Endothelial cell of umbilical vein (primary cell): ENCODE measurements at places on chromosomes 2 and 18. TPM values are rescaled to one million over a fixed set of nuclear protein-coding genes. Genes with fewer than 3 reads are reported as not detected.
A peak's percentile ranks its signal among the peaks of the same experiment; 100 is the strongest.

LRRC30 gene
- total RNA-seq = not detected in 2 replicates

REG3A gene
- not detected in 2 replicates for total RNA-seq

GREB1 gene
- total RNA-seq = 0.23 and 0.58 TPM in 2 replicates

LINC00305 gene
- total RNA-seq = not detected in 2 replicates

OXER1 gene
- total RNA-seq = 0.18 TPM in 1 of 2 replicates, not detected in the other

SP3 gene
- total RNA-seq = 59.0 and 60.1 TPM in 2 replicates

SLC16A14 gene
- total RNA-seq = 0.22 and 0.23 TPM in 2 replicates

SERPINB8 gene
- total RNA-seq = 24.1 and 25.7 TPM in 2 replicates

GNLY gene
- total RNA-seq = not detected in 2 replicates

LNPK gene
- total RNA-seq = 11.2 and 11.8 TPM in 2 replicates

C2orf68 gene
- 23.0 and 27.4 TPM in 2 replicates for total RNA-seq

CNRIP1 gene
- total RNA-seq = 73.8 and 74.6 TPM in 2 replicates

WDCP gene
- total RNA-seq = 15.4 and 15.9 TPM in 2 replicates

LIPG gene
- total RNA-seq = 80.6 and 96.2 TPM in 2 replicates

TEX44 gene
- not detected in 2 replicates for total RNA-seq

TFCP2L1 gene
- not detected in 2 replicates for total RNA-seq

NEB gene
- 1.8 and 3.6 TPM in 2 replicates for total RNA-seq

SERPINB4 gene
- total RNA-seq = not detected in 2 replicates

DNA sequence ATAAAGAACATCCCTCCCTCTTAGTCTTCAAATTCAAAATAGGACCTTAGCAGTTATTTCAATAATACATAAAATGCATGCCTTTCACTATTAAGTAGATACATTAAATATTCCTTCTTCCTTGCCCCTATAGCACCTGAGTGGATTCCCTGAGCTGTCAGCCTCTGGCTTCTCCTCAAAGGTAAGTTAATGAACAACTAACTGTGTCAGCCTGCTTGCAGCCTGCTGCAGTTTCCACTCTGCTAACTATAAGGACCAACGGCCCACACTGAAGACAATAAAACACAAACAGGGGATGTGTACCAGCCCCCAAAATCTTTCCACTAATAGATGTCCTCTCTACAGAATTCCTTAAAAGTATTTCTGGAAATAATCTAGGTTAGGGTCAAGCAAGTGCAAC, 5.0 kb downstream of the KCTD1 start:
- no peak for DNase-seq

- DNase-seq = peak; percentile 62
These were observed 34.4 kb downstream of the ITGA6 start for GRCh38 chr2:172461591-172462372.

- no peak for DNase-seq
These were observed 17.8 kb downstream of the RFTN2 start for GRCh38 chr2:197657562-197657961.

- DNase-seq = no peak
These were observed 579.2 kb downstream of the BCL11A start for GRCh38 chr2:59974051-59974766.

GRCh38 chr18:79615091-79615490, 64.5 kb upstream of the CTDP1 start:
- no peak for DNase-seq

DNA sequence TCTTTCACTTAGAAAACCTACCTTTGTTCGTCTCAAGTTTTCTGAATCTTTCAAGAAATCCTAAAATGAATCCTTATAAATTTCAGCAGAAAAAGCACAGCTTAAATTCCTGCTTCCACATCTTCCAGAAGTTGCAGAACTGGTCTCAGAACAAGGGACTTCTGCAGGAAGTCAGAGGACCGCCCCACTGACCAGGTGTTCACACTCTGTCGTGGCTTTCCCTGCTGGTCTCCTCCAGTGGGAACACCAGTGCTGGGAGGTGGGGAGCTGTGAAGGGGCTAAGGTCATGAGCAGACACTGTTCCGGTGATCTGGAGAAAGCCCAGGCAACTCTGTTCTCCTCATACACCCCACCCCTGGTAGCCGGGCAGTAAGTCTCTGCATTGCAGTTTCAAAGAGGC, 3.5 kb downstream of the FAM110C start:
- no peak for DNase-seq

DNA sequence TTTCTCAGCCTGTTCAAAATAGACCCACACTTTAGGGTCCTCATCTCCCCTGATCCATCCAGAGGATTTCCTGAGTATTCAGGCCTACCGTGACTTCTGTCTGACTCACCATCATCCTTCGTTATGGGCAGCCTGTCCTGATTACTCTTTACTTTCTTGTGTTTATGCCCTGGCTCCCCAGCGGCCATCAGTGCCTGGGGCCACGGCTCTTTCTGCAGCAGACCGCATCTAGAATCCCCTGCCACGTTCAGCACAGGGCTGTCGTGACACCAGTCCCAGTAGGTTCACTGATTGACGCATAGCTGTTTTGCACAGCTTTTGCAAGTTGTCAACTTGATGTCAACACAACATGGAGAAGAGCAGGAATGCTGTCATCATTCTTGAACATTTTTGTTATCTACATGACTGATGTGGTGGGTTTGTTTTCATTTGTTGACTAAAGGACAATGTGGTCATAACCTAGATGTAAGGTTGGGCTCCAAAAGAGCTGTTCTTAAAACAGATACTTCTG, 225.6 kb downstream of the HAUS1 start:
- DNase-seq = no peak

GRCh38 chr2:161120775-161121174, 39.5 kb upstream of the TANK start:
- no peak for DNase-seq

GRCh38 chr2:99489761-99490622, at the start of gene REV1:
Gene REV1 (minus strand): TSS chr2:99490017. CDS start chr2:99464975, 25,042 bp downstream.
- peak; percentile 95 for DNase-seq

GRCh38 chr18:61852496-61852895, 40.3 kb downstream of the RNF152 start:
- DNase-seq = no peak

DNA sequence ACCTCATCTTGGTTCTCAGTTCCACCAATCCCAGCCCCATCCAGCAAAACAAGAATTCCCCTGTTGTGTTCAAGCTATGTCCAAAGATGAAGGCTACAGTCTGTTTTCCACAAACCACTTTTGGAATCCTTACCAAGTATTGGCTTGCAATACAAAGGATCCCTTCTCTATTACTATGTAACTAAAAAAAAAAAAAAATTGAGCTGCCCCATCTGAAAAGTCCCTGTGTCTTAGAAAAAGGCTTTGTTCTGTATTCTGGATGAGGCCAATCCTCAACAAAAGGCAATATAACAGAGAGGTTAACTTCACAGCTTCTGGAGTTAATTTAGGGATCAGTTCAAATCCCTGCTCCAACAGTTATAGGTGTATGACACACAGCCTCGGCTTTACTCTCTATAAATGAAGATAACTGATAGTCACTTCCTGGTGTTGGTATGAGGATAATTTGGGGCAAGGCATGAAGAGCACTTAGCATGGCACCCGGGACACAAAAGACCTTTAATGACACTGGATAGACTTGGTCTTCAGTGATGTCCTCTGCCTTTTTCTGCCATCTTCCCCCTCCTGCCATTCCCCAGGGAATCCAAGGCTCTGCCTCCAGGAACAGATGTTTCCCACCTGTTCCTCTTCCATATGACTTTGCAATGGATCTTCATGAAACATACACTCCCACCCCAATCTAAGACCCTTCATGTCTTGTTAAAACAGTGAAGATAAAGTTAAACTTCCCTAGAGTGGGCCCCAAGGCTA, 61.2 kb upstream of the ATL2 start:
- DNase-seq = no peak

- DNase-seq = no peak
These were observed 6.0 kb upstream of the ARL4C start for GRCh38 chr2:234502919-234503285.

DNA sequence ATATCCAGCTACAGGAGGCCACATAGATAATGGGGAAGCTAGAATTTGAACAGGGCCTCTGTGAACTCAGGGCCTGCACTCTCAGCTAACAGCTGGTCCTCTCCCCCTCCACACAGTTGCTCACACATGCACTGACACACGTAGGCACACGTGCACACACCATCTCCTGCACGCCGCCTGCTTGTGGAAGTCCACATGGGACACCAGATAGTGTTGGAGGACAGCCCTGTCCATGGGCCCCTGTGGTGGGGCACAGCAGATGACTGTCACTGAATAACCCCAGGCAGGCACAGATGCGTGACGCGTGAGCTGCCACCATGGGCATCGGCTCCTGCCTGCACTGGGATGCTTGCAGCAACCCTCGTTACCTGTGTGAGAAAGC, 52.9 kb downstream of the ADI1 start:
- DNase-seq = no peak

DNA sequence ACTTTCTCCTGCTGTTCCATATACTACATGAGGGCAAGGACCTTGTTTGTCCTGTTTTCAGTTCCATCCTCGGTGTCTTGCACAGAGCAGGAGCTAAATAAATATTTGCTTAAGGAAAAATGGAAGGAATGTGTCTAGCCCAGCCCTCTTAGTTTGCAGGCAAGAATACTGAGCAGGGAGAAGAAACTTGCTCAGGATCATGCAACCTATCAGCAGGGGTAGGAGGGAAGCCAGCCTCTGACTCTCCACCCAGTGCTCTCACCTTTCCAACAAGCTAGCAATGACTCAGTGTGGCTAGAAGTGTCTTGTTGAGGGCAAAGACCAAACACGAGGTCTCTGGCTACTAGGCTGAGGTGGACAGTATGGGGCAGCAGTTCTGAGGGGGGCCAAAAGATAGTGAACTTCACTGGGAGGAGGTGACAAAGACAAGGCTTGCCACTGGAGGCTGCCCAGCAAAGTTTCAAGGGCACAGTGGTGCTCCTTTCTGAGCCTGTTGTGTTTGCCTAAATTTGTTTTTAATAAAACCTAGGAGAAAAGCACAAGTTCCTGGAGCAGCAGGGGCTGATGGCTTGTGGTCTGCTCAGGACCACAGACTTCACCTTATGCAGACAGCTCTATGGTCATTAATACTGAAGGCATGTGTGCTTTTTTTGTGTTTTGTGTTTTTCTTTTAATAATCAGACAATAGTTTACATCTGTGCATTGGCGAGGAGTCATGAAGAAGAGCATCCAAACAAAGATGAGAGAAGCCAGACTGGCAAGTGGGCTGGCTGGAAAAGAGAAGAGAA, 49.1 kb upstream of the CTAGE1 start:
- peak; percentile 42 for DNase-seq

DNA sequence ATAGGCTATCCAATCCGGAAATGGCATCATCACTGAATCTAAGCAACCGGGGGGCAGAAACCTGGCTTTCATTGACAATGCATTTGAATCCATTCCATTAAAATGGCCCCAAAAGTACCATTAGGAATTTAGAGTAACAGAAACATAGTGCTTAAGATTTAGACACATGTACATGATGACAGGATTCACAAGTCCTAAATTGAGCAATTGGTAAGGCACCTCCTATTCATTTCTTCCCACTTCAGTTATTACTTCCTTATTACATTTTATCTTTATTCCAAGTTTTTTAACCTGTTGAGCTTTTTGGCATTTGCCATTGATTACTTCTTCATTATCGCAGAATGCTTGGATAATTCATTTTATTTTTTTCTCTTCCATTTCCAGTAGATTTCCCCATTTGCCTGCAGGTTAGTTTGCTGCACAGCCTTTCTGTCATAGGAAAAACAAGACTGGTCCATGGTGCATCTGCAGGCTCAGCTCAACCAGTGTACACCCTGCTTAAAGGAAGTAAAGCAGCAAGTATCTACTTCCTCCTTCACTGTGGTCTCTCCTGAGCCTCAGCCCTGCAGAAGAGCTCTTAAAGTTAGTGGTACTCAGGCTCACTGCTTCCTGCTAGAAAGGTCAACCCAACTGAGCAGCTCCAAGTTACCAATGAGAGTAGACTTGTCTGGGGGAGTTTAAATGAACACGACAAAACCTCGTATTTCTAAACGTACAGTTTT, 89.2 kb downstream of the DOCK10 start:
- DNase-seq = no peak

DNA sequence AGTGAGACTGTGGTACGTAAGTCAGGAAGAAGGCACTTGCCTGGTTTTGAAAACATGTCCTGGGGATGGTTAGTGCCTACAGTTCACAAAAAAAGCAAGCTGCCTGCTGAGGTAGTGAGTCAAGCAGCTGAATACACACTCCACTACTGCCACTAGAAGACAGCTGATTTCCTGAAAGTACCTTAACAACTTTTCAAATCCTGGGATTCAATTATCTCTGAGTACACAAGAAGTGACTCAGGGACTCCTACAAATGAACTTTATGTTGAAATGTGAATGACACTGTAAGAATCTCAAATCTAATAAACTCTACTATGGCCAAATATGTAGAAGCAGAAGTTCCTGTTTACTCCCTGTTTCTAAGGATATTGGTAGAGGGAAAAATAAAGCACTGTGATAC, 58.0 kb upstream of the ARL5A start:
- peak; percentile 90 for DNase-seq

GRCh38 chr2:42949125-42949524, 156.7 kb upstream of the HAAO start:
- no peak for DNase-seq

- DNase-seq = no peak
These were observed 10.7 kb downstream of the SPTBN1 start for GRCh38 chr2:54466870-54467269.

DNA sequence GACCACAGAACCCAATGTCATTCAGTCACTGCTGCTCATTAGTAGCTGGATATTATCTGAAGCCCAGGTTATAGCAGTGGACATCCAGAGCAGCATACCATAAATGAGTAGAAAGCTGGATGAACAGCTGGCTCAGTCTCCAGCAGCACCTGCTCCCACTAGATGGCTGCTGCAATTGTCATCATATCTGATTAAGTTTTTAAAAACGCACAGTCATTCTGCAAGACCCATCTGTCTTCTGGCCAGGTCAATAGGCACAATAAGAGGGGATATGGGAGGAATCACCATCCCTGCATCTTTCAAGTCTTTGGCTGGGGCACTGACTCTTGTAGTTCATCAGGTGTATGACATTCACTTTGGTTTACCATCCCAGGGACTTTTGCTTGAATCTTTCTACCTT, 55.1 kb upstream of the XDH start:
- no peak for DNase-seq

DNA sequence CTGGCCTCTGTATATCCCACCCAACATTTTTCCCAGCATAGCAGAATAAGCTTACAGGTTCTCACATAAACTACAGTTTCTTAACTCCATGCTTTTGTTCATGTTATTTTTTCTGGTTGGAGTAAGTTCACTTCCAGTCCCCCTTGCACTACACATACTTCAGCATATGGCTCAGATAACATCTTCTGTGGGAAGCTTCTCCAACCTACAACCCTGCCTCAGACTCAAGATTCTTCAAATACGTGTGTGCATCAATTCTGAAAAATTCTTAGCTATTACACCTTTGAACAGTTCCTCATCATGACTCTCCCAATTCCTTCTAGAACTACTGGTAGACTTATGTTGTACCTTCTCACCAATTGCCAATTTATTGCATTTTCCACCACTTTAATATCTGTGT, 7.5 kb upstream of the CPLX4 start:
- DNase-seq = no peak

DNA sequence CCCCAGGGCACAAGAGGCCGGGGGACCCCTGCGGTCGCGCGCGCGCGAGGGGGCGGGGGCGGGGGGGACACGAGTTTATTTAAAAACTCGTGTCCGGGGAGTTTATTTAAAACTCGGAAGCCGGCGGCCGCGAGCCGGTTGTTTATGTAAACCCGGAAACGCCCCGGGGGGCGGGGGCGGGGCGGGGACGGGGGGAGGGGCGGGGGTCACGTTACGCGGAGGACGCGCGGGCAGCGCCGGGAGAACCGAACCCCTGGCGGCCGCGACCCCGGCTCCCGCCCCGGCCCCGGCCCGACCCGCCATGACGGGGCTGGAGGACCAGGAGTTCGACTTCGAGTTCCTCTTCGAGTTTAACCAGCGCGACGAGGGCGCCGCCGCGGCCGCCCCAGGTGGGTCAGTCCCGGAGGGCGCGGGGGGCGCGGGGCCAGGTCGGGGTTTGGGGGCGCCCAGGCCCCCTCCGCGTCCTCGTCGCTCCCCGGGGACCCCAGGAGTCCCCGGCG, 4.4 kb downstream of the NFATC1 start:
- DNase-seq = no peak
